ELF-1 (cell line): ENCODE measurements at places on chromosomes 11 and 22.

DNA sequence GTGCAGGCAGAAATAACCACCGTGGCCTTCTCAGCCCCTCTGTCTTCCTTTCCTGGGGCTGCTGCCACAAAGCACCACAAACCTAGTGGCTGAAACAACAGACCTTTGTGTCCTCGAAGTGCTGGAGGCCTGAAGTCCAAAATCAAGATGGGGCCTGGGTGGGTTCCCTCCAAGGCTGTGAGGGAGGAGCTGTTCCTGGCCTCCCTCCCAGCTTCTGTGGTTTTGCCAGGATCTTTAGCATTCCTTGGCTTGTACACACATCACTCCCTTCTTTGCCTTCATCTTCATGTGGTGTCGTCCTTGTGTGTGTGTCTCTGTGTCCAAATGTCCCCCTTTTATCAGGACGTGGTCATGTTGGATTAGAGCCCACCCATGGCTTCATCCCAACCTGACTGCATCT lies 29.0 kb upstream of the PARVG start:
- DNase-seq, result no peak

GRCh38 chr11:94048032-94048709 lies 27.0 kb downstream of the HEPHL1 start:
- DNase-seq, result no peak

DNA sequence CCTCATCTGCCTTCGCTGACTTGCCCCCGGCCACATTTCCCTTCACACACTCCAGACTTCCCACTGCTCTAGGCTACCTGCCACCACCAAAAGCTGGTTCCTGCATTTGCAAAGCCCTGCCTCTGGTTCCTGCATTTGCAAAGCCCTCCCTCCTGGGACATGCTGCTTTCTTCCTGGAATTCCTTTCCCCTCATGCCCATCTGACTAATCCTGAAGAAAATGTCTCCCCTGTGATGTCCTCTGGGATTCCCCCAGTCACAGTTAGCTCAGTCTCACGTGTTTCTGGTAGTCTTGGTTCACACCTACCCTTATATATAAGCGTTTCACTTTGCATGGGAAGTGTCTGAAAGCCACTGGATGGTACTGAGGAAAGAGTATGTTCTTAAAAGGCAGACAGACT lies 206.9 kb downstream of the DBX1 start:
- DNase-seq, result peak; percentile 96

DNA sequence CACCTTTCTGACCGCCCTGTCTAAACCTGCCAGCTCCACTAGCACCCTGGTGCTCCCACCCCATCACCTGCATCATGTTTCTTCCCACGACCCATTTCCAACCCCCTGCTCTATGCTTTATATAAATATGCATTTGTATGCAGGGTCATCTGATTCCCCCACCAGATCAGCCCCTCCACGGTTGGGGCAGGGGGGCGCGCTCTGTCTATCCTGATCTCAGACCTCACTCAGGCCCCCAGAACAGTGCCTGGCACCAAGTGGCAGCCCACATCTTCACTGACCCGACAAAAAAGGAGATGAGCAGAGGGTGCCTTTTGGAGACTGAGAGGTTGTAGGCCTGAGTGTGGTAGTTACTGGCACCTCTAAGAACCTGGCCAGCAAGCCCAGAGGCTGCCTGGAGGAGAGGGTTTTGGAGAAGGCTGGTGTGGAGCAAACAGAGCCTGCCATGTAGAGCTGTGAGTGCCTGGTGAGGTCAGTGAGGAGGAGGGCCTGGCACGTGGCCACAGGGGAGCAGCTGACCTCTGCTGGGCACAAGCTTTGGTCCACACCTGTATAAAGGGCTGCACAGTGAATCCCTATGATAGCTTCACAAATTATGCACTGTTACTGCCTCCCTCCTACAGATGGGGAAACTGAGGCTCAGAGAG lies 86.3 kb upstream of the RTL6 start:
- DNase-seq, result no peak

GRCh38 chr11:47592970-47593369 lies 1.2 kb downstream of the C1QTNF4 start:
- DNase-seq, result no peak

GRCh38 chr11:44893846-44894617 lies 56.7 kb downstream of the TP53I11 start:
- DNase-seq, result peak; percentile 94

GRCh38 chr11:126996036-126996804 lies 4.3 kb downstream of the KIRREL3 start:
- no peak for DNase-seq

DNA sequence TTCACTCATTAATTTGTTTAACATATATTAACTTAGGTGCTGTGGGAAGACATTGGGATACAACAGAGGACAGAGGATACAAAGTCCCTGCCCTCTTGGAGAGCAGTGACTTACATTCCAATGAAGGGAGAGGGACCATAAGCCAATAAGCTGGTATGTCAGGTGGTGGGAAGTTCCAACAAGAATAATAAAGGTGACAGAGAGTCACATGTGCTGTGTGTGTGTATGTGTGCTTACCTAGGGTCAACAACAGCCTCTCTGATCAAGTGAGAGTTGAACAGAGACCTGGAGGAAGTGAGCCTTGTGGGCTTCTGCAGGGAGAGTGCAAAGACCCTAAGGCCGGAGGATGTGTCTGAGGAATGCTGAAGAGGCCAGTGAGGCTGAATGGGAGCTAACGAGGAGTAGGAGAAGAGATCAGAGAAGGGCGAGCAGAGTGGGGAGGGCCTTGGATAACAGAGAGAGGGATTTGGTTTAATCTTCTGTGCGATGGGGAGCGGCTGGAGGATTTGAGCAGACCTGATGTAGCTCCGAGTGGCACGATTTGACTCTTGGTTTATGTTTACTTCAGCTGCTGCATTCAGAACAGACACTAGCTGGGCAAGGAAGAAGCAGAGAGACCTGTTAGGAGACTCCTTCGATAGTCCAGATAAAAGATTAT lies 35.3 kb downstream of the MAP6 start:
- DNase-seq, result peak; percentile 63

- DNase-seq, result no peak
These were observed 50.4 kb downstream of the IGLL5 start for GRCh38 chr22:22937894-22938480.

GRCh38 chr22:19620742-19621371 lies 93.4 kb upstream of the SEPTIN5 start:
- DNase-seq, result no peak
